ENCODE measurements at places on chromosomes 1 and 21. TPM values are rescaled to one million over a fixed set of nuclear protein-coding genes. Genes with fewer than 3 reads are reported as not detected.

Gene AMY1A
- not detected for total RNA-seq

Gene EPHA2
- total RNA-seq = not detected

Gene TFAP2E
- 0.38 TPM for total RNA-seq

Gene AGMAT
- 31.5 TPM for total RNA-seq
